ENCODE measurements at places on chromosomes 7 and 10.

DNA sequence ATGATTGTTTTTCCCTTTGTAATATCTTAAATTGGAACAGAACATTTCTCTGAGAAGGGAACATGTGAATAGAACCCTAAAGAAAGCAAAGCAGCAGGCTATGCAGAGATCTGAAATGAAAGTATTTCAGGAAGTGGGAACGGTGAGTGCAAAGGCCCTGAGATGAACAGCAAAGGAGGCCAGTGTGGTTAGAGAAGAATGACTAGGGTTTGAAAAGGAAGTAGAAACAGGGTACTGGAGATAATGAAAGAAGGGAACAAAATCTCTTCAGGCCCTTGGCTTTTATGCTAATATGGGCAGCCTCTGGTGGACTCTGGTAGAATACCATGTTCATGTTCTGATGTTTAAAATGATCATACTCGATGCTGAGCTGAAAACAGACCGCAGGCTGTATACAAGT is 22.2 kb downstream of the ARHGAP21 start:
- peak; percentile 69 for DNase-seq

DNA sequence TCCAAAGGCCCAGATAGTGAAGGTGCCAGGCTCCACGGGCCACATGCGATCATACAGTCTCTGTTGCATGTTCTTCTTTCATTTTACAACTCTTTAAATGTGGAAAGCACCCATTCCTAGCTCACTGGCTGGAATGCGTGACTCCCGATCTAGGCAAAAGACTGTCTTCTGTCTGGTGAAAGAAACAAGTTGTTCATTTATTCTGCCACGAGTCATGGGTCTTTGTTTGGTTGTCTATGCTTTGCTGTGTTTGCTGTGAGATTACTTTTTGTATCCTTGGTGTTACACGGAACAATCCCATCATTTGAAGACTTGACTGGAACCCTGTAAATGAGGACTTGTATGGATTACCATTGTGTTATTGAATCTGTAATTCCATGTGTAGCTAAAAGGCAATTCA is 41.9 kb downstream of the NPVF start:
- no peak for DNase-seq

DNA sequence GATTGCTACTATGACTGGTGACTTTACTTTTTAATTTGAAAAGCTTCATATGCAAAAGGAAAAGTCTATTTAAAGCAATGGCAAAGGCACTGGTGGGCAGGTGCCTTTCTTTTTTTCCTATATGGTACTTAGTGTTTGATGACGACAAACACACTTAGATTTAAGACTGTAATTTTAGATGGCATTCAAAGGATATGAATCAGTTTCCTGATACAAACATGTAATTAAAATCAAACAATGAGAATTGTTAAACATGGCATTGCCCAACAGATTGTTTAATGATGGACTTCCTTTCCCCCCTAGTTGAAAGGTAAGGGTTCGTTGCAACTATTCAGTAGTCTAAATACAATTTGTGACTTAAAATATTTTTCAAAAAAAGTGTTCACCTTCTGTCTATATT is 106.5 kb upstream of the SEMA3C start:
- no peak for DNase-seq

DNA sequence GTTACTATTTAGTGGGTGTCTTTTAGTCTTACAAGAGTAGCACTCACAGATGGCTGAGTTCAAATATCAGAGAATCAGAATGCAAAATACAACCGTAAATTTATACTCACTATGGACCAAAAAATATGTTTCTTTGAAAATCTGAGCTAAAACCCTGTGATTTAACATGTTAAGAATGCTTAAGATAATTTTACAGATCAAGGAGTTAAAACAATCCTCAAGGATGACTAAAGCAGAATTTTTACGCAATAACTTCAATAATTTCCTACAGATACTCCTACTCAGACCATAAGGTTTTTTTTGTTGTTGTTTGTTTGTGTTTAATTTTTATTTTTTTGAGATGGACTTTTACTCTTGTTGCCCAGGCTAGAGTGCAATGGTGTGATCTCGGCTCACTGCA is 47.9 kb upstream of the CCDC6 start:
- DNase-seq: no peak

DNA sequence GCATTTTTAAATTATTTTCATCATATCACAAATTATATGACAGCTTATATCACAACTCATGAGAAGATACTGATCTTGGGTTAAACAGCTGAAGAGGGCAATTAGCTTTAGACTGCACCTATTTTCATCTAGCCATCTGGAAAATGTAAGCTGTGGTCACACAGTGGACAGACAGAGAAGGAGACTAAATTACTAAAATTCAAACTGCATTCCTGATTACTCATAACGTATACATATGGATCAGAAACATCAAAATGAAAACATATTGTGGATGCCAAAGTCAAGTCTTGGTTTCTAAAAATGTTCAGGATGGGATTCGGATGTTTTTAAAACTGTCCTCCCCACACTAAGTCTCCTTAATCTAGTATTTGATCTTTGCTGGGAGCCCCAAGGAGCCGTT is 6.6 kb downstream of the BBIP1 start:
- no peak for DNase-seq

DNA sequence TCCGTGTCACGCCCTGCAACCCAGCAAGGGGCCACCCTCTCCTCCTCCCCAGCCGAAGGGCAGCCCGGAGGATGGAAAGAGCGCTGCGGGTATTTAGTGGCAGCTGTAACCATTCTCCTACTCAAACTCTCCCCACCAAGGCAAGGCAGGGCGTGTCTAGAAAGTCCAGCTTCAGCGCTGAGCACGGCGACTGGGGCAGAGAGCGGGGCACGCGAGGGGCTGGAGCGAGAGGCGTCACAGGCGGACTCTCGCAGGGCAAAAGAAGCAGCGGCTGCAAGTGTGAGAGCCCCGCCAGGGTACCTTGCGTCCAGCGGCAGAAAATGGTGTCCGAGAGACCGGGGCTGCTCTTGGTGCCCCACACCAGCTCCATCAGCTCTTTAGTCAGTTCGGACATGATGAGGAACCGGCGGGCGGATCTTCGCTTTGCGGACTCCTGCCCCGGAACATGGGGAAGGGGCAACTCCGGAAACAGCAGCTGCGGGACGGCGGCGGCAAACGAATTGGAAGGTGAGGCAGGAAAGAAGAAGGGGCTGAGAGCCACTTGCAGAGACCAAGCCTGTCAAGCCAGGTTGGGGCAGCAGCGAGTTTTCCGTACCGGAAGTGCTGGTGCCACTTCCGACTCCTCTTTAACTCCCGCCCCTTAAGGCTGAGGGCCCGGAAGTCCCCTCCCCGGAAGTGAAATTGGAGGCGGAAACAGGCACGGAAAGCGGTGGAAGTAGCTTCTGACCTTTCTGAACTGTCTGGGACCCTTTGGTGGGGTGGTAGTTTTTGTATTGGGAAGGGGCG is at the start of gene MINDY3:
Gene MINDY3, minus strand, starts transcription at position 602 of the 786 bp plus-strand sequence. Its CDS starts 208 bp downstream, at position 394.
- DNase-seq: peak; percentile 90
